ENCODE measurements at places on chromosomes 11 and 22. TPM values are rescaled to one million over a fixed set of nuclear protein-coding genes. Genes with fewer than 3 reads are reported as not detected.

Gene RAC2
- 29.9 TPM for polyA plus RNA-seq

Gene SEPTIN5
- 10.4 TPM for polyA plus RNA-seq

Gene MCHR1
- polyA plus RNA-seq: 0.33 TPM

DNA sequence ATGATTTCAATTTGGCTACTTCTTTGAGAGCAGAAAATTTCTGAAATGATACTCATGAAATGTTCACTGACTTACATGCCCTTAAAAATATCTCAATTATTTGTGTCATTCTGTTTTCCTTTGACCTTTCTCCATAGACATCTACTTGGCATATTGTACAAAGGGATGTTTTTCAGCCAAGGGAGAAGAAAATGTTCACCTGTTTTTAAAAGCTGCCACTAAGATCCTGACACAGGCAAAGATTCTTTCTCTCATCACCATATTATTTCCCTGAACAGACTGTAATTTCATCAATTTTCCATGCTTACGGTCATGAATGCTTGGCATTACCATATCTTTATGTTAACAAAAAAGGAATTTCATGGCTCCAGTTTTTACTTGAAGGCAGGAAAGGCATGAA lies 67.4 kb upstream of the DBX1 start:
- DNase-seq: no peak

GRCh38 chr11:68454767-68455166 lies 5.8 kb upstream of the PPP6R3 start:
- no peak for DNase-seq

- no peak for DNase-seq
Measured at GRCh38 chr11:106384429-106384828, 307.0 kb downstream of the AASDHPPT start.
